IMR-90 (cell line): ENCODE measurements at places on chromosomes 1 and 21. TPM values are rescaled to one million over a fixed set of nuclear protein-coding genes. Genes with fewer than 3 reads are reported as not detected.
A peak's percentile ranks its signal among the peaks of the same experiment; 100 is the strongest.

GRCh38 chr21:36926989-36927718 is 39.3 kb downstream of the HLCS start:
- peak; percentile 83 for DNase-seq

The GBP6 gene
- total RNA-seq, result not detected in 2 replicates

- DNase-seq, result peak; percentile 57
Observed at GRCh38 chr1:172719694-172720138, 60.8 kb downstream of the FASLG start.

GRCh38 chr1:186905561-186905960 is 76.8 kb downstream of the PLA2G4A start:
- DNase-seq, result peak; percentile 25

The GREM2 gene
- total RNA-seq, result 3.0 and 5.0 TPM in 2 replicates

The NAXE gene
- 70.3 and 74.2 TPM in 2 replicates for total RNA-seq

The PPP1R12B gene
- total RNA-seq, result 12.0 and 22.8 TPM in 2 replicates

DNA sequence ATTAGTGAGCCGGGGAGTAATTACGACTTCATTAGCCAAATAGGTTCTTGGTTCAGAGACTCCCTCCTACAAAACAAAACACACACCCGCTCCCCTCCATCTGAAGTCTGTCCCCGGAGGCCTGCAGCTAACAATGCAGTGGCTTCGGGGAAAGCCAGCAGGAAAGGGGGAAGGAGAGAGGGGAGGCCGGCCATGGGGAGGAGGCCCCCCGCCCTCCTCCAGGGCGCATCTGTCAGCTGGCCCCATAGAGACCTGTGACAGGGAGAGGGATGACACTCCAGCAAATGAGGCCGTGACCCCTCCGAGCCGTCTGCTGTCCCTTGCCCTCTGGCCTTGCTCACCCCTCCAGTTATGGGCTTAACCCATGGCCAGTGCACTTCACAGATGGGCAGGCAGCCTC is 12.1 kb upstream of the CNTN2 start:
- no peak for DNase-seq

DNA sequence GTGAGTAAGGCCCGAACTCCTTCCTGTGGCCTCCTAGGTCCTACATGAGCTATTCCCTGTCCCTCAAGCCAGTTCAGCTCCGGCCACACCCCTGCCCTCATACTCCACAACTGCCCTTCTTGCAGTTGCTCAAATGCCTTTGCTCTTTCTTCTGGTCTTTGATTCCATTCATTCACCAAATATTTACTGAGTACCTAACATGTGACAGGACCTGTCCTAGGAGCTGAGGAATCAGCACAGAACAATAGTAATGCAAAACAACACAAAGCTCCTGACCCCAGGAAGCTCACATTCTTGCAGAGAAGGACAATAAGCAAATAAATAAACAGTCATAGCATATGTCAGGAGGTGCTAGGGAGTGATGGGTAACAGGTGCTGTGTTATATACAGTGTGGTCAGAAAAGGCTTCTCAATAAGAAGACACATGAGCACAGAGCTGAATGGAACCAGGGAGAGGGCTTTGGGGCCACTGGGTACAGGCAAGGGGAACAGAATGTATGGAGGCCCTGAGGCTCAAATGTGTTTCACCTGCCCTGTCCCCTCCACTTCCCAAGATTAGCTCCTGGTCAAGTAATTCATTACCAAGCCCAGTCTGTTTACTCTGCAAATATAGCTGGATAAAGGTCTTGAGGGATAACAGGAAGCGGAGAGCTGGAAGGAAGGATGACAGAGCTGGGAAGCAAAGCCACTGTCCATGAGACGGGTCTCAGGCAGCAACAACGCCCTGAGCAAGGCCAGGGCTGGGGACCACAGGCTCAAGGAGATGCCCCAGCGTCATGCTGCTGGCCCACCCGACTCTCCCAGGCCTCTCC is 145.1 kb downstream of the CSMD2 start:
- DNase-seq, result no peak

DNA sequence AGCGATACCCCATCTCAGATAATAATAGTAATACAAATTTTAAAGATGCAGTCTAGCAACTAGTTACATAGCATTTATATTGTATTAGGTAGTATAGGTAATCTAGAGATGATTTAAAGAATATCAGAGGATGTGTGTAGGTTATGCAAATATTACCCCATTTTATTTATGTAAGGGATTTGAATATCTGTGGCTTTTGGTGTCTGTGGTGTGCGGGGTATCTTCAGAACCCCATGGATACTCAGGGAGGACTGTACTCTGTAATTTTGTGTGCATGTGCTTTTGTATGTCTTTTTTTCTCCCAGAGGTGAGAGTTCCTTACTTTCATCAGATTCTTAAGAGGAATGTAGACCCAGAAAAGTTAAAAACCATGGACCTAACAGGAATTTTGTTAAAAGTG is 12.8 kb downstream of the RNF2 start:
- DNase-seq, result no peak

- DNase-seq, result peak; percentile 50
Observed at GRCh38 chr1:966704-967300, 520 bp downstream of the PLEKHN1 start.

The HSD3B2 gene
- total RNA-seq, result not detected in 2 replicates

The ZNF669 gene
- total RNA-seq, result 10.8 and 14.2 TPM in 2 replicates

GRCh38 chr1:228001738-228002535 is 4.9 kb upstream of the WNT3A start:
- no peak for DNase-seq

The GPR37L1 gene
- total RNA-seq, result not detected in 2 replicates

The RAB3B gene
- 78.5 and 91.9 TPM in 2 replicates for total RNA-seq

DNA sequence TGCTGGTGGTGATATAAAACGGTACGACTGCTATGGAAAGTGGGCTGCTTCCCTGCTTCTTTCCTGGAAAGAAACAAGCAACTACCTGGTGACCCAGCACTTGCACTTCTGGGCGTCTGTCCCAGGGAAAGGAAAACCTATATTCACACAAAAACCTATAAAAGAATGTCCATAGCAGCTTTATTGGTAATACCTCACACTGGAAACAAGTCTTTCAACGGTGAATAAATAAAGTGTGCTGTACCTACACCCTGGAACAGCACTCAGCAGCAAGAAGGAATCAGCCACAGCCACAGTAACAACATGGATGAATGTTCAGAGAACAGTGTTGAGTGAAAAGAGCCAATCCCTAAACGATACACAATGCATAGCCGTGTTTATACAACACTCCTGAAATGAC is 19.9 kb downstream of the SLC19A1 start:
- DNase-seq, result no peak

GRCh38 chr21:45995686-45996179 is 14.2 kb downstream of the COL6A1 start:
- no peak for DNase-seq

DNA sequence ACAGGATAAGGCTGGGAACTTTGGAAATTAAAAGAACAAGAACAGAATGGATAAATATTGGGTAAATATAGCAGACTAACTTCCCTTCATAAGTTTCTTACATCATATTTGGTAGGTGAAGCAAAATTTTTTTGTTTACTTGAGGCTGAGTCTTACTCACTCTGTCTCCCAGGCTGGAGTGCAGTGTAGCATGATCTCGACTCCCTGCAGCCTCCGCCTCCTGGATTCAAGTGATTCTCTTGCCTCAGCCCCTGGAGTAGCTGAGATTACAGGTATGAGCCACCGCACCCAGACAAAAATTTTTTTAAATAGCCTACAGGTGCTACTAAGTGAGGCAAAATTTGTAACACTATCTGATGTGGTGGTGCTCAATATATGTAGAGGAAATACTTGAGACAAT is 50.7 kb downstream of the TM2D1 start:
- DNase-seq, result peak; percentile 70

DNA sequence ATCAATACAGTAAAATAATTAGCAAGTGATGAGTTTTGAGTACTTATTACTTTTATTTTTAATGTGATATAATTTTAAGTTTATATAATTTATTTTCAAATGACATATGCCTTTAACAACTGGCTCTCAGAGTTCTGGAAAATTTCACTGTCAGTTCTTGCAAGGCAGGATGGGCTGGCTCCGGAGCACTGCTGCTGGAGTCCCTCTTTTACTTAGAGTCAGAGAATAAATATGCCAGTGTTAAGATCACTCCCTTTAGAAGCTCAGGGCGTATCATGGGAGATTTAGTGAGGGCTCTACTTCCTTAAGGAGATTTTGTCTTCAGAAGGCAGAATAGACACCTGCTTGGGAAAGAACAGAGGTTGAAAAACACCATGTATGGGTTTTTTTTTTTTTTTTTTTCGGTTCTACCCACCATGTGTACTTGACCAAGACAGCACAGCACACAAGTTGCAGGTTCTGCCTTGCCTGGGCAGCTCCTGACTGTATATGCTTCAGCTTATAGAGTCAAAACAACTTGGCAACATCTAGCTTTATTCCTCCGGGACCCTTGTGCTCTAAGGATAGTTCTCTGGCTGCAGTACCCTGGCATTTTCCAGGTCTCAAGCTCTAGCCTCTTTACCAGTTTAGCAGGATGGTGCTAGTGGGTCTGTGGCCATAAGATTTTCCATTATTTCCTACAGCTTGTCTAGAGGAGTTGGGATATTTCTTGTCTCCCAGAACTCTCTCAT is 29.7 kb upstream of the FMOD start:
- no peak for DNase-seq

GRCh38 chr1:235006132-235006721 is 122.4 kb downstream of the TOMM20 start:
- no peak for DNase-seq

- DNase-seq, result no peak
Observed at GRCh38 chr1:183635099-183635605, 431 bp downstream of the ARPC5 start.

- DNase-seq, result peak; percentile 34
Observed at GRCh38 chr1:209989525-209989924, 51.5 kb downstream of the SYT14 start.

DNA sequence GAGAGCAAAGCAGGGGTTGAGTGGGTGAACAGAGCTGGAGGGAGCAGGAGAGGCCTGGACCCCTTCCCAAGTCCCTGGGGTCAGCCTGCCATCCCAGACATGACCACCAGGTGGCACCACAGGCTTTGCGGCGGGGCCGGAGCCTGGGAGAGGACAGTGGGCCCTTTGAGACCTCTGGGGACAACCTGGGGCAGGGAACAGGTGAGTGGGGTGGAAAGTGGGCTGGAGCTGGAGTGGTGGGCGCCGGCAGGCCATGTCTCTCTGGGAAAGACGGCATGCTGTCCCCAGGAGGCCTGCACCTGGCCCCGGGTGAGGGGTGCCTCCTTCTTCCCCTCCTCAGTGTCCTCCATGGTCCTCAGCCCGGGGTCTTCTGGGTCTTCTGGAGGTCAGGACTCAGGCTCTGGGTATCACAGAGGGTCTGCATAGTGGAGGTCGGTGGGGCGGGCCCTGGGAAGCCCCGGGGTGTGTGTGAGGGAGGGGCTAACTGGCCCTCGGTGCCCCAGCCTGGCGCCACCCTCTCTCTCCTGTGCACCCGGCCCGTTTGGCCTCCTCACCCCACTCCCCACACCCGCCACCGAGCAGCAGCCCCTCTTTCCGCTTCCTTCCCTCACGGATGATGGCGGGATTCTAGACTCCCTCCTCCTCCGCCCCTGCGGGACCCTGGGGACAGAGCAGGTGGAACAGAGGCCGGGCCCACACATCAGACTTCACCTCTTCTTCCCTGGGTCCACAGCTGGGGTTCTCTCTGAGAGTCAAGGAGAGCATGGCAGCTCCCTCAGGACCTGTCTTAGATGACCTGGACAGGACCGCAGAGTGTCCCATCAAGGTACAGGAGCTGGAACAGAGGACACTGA is 28.5 kb upstream of the PKP1 start:
- no peak for DNase-seq

GRCh38 chr1:25062621-25063255 is 132.7 kb upstream of the RUNX3 start:
- no peak for DNase-seq
